ENCODE measurements at places on chromosomes 4 and X. TPM values are rescaled to one million over a fixed set of nuclear protein-coding genes. Genes with fewer than 3 reads are reported as not detected.
A peak's percentile ranks its signal among the peaks of the same experiment; 100 is the strongest.

The QRFPR gene
- total RNA-seq: not detected

DNA sequence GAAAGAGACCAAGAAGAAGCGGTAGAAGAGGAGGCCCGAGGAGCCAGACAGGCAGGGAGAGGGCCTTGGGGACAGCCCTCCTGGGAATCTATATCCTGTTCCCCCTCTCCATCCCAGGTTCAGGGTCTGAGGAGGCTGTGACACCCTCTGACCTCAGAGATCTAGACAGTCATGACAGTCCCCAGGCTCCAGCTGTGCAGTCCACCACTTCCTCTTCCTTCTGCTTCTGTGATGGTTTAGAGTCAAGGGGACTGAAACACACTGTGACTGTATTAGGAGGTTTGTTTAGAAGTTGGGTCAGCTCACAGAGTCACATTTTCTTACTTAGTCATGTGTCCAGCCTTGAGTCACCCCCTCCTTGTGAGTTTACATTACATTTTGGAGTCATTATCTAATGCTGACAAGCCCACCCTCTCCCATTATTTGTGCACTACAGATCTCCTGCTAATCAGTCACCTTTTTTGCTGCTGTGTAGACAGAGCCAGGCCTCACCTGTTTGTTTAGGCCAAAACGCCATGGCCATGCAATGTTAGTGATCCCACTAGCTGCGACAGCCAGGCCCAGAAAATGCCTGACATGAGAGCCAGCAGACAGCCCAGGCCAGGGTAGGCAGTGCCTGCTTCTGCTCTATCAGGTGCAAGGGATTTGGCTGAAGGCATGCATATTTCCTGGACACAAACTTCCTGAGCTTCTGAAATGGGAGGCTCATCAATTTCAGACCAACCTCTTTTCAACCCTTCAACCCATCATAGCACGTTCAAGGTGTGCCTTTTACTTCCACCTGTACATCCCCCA lies 26.0 kb downstream of the MANBA start:
- H3K36me3 ChIP-seq: no peaks in the 10 kb centered on the region
- no peaks in the 10 kb centered on the region for H3K27me3 ChIP-seq
- H3K4me1 ChIP-seq: peaks cover 42% of the 10 kb centered on the region
- no peak overlapping the region for H3K4me3 ChIP-seq

DNA sequence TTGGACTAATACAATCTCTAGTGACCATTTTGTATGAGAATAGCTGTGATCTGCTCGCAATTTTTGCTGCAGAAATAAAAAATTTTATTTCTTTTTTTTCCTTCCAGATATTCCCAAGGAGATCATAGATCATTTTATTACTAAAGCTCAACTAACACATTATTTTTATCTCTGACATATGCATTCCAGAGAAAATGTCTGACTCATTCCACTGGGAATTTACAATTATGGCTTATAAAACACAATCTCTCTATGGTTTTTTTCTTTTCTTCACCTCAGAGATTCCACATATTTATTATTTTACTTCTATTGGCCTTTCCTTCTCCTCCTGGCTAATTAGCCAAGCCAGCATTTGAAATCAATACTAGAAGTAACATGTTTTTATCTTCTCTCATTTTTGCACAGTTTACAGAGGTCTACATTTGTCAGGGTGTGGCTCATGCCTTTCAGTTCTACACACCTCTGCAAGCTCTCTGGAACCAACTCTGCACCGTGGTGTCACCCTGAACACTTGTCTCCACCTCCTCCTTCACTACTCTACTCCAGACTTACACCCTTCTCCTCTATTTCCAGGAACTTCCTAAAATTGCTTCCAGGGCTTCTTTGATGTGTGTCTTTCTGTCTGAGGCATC lies 59.8 kb upstream of the GPM6A start:
- no peaks in the 10 kb centered on the region for H3K27me3 ChIP-seq
- DNase-seq: peak; percentile 5
- no peaks in the 10 kb centered on the region for H3K4me1 ChIP-seq
- no peak overlapping the region for H3K27ac ChIP-seq
- H3K36me3 ChIP-seq: no peaks in the 10 kb centered on the region

The TRIM60 gene
- total RNA-seq: not detected

The AKAP4 gene
- total RNA-seq: not detected

The TCEAL6 gene
- total RNA-seq: not detected

GRCh38 chr4:172652369-172652768 lies 516.2 kb upstream of the GALNT7 start:
- DNase-seq: no peak
- H3K27ac ChIP-seq: no peak overlapping the region
- H3K4me1 ChIP-seq: no peaks in the 10 kb centered on the region
- no peak overlapping the region for H3K4me3 ChIP-seq
- H3K27me3 ChIP-seq: no peaks in the 10 kb centered on the region

The MTMR1 gene
- total RNA-seq: 36.2 TPM

The PNMA6F gene
- not detected for total RNA-seq

DNA sequence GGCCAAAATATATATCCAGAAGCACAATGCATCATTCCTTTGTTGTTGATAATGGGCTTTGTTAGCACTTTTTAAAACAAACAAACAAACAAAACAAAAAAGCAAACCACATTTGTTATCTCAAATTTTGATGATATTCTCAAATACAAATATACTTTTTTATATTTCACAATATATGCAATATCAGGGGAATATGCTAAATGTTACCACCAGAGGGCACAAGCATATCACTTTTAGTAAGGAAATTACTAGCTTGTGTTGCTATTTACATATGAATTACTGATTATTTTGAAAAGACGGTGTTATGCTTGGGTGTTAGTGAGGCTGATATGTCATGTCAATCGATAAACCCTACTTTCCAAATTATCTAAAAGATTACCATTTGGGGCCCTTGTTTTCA lies 29.1 kb downstream of the RIPPLY1 start:
- no peaks in the 10 kb centered on the region for H3K36me3 ChIP-seq
- no peak overlapping the region for H3K4me3 ChIP-seq
- H3K4me1 ChIP-seq: no peaks in the 10 kb centered on the region
- no peak overlapping the region for H3K27ac ChIP-seq

- no peak overlapping the region for H3K27ac ChIP-seq
- no peaks in the 10 kb centered on the region for H3K36me3 ChIP-seq
- H3K4me3 ChIP-seq: no peak overlapping the region
- H3K27me3 ChIP-seq: peaks cover 10% of the 10 kb centered on the region
- no peak for DNase-seq
These were observed 70.5 kb upstream of the IRF2 start for GRCh38 chr4:184544788-184545409.

GRCh38 chrX:68892651-68893050 lies 63.8 kb downstream of the EFNB1 start:
- no peak overlapping the region for H3K4me3 ChIP-seq
- no peak overlapping the region for H3K27ac ChIP-seq
- no peaks in the 10 kb centered on the region for H3K36me3 ChIP-seq

The PABPC4L gene
- 6.6 TPM for total RNA-seq

- no peaks in the 10 kb centered on the region for H3K36me3 ChIP-seq
- H3K27ac ChIP-seq: peak overlapping the region; percentile 31
- H3K27me3 ChIP-seq: no peaks in the 10 kb centered on the region
- peaks cover 26% of the 10 kb centered on the region for H3K4me1 ChIP-seq
These were observed 138.6 kb downstream of the AFF1 start for GRCh38 chr4:87073199-87074120.

The PAGE5 gene
- total RNA-seq: not detected

- no peak overlapping the region for H3K27ac ChIP-seq
- H3K36me3 ChIP-seq: no peaks in the 10 kb centered on the region
- DNase-seq: no peak
- no peaks in the 10 kb centered on the region for H3K4me1 ChIP-seq
- H3K27me3 ChIP-seq: no peaks in the 10 kb centered on the region
- no peak overlapping the region for H3K4me3 ChIP-seq
These were observed 665.2 kb downstream of the FAT4 start for GRCh38 chr4:125979950-125980349.

DNA sequence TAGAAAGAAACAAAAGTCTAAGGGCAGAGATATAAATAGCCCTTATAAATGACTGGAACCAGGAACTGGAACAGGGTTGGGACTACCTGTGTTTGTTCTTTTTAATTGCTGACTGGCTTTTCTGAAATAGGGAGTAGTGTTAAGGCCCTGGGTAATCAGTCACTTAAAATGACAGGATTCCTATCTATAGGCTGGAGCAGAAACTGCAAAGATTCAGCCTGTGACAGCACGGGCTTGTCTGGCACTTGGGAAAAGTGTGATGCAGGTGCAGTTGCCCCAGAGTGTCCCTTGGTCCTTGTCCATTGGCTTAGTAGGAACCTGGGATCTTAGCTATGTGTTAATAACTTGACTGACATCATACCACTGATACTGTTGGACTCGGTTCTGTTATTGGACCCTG lies 14.7 kb upstream of the PLAC8 start:
- peak overlapping the region; percentile 43 for H3K27ac ChIP-seq
- no peak for DNase-seq
- H3K4me1 ChIP-seq: no peaks in the 10 kb centered on the region
- no peak overlapping the region for H3K4me3 ChIP-seq
- no peaks in the 10 kb centered on the region for H3K27me3 ChIP-seq

The CENPVL2 gene
- not detected for total RNA-seq

- H3K4me3 ChIP-seq: no peak overlapping the region
- no peak for DNase-seq
- no peaks in the 10 kb centered on the region for H3K4me1 ChIP-seq
- H3K36me3 ChIP-seq: peaks cover 47% of the 10 kb centered on the region
- H3K27me3 ChIP-seq: no peaks in the 10 kb centered on the region
These were observed 20.3 kb downstream of the SHISA3 start for GRCh38 chr4:42417550-42417949.

DNA sequence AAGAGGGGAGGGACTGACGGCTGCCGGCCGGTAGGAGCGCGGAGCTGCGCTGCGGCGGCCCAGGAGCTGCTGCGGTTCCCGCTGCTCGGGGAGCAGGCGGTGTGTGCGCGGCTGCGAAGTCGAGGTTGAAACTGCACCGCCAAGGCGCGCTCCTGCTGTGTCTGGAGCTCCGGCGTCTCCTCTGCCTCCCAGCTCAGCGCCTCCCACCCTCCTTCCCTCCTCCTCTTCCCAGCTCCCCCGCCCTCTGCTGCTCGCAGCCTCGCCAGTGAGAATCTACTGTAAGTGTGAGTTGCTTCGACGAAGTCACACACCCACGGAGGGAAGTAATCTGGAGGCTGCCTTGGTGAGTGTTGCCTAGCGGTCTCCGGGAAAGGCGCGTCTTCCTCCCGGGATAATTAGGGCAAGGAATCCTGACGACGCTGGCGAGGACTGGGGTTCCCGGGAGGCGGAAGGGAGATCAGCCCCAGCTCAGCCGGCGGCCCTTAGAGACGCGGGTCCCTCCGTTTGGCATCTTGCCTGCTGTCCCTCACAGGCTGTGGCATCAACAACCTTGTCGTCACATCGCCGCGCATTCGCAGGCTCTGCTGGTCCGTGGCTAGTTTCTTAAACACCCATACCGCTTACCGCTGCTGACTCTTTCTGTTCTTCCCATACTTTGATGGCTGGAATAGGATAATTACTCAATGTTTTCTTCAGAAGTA lies at the start of gene EPHA5:
EPHA5 (minus strand) TSS at position 159 of the 701 bp plus-strand sequence. CDS start 747 bp downstream, outside the sequence.
- peak within 1 kb of the TSS; percentile 48 for H3K4me3 ChIP-seq
- peak; percentile 92 for DNase-seq
- peak within 1 kb of the TSS; percentile 27 for H3K27ac ChIP-seq
- H3K4me1 ChIP-seq: peaks cover 32% of the 10 kb centered on the region
- no peaks in the 10 kb centered on the region for H3K36me3 ChIP-seq

The FOXP3 gene
- not detected for total RNA-seq

DNA sequence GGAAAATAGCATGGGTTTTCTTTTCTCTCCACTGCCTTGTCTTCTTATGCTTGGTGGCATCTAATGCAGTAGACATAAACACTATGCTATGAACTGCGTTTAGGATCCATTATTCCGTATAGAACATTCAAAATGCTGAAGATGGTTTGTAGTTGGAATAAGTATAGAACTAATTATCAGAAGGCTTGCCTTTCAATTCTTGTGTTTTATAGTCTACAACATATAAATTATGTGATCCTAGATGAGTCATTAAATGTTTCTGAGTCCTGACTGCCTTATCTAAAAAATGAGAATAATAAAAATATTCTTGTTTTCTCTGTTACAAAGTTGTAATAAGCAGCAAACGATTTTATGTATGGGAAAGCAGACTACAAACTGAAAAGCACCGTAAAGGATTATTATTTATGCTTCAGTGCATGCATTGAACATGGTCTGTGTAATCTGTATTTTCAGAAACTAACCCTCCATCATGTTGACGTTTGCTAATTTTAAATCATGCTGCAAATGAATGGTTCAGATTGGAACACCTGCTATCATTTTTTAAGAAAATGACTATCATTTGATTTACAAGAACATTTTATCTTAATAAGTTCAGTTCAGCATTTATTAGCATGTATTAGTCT lies 335.9 kb upstream of the AADAT start:
- H3K27me3 ChIP-seq: no peaks in the 10 kb centered on the region
- H3K4me3 ChIP-seq: no peak overlapping the region
- H3K36me3 ChIP-seq: no peaks in the 10 kb centered on the region
- no peak for DNase-seq
- no peak overlapping the region for H3K27ac ChIP-seq
